ENCODE measurements at places on chromosomes 3 and 15.

GRCh38 chr3:66693461-66694031 lies 192.7 kb upstream of the LRIG1 start:
- DNase-seq, result no peak

DNA sequence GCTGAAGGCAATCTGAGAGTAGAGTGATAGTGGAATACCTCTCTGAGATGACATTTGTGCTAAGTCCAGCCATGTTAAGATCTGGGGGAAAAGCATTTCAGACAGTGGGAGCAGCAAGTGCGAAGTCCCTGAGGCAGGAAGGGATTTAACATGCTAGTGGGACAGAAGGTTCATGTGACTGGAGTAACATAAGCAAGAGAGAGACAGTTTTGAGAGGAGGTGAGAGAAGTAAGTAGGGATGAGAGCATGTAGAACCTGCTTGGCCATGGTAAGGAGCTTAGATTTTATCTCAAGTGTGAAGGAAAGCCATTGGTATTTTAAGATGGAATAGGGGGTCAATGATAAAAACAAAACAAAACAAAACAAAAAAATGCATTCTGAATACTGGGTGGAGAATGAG lies 358.6 kb upstream of the KCNH8 start:
- DNase-seq, result no peak

GRCh38 chr3:165903885-165904630 lies 66.8 kb upstream of the BCHE start:
- no peak for DNase-seq

- DNase-seq, result no peak
Measured at GRCh38 chr15:52005748-52006701, 13.0 kb upstream of the MAPK6 start.

- no peak for DNase-seq
Measured at GRCh38 chr3:142239421-142239820, 14.0 kb upstream of the GK5 start.

DNA sequence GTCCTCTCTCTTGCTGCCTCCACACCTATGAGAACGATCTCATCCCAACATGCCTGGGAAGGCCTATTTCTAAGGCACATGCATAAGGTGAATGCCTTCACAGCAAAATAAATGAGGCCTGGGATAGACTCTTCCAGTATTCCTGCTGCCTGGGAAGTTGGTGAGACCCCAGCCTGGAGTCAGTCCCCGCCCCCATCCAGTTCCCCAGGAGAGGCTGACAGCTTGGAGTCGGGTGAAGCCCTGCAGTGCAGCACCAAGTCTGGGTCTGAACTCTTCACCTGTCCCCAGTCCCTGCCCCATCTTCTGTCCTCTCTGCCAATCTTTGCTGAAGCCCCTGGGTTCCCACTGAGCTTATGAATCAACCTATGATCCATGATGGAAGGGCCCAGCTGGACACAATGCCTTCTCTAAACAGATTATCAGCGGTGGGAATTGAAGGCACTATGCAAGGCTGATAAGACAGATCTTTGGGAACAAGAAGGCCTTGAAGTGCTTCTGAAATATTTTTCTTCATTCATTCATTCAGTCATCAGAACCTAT lies 10.2 kb upstream of the APBA2 start:
- DNase-seq, result no peak

DNA sequence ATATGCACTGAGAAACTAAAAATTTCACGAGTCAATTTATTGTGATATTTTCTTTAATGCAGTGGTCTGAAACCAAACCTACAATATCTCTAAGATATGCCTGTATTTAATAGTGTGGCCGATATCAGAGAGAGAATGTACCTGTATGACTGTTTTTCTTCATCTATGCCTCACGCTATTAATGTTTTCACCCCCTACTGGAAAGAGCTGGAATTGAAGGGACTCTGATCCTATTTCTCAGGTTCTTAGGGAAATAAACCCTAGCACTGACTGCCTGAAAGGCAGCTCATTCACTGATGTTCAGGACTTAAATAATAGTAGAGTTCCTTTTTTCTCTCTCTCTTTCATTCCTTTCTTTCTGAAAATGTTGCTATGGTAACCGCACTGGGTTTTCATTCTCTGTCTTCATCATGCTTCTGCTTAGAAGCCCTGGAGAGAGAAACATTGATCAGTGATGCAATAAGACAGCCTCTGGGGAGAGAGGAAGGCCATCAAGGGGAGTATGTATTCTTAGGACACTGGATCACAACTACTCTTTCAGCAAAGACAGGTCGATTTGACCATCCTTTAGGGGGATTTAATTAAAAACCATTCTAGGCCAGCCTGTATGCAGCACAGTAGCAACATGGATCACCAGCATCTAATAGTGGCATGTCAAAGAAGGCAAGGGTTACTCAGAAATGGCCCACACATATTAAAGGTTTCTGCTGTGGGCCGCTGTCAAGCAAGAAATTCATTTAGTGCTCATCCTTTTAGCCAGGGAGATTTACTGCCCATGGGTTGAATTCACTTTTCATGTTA lies 1135.7 kb downstream of the IGSF11 start:
- no peak for DNase-seq
